ENCODE measurements at places on chromosomes 4 and X.

GRCh38 chr4:142697928-142698327 is 148.2 kb downstream of the INPP4B start:
- DNase-seq: no peak

DNA sequence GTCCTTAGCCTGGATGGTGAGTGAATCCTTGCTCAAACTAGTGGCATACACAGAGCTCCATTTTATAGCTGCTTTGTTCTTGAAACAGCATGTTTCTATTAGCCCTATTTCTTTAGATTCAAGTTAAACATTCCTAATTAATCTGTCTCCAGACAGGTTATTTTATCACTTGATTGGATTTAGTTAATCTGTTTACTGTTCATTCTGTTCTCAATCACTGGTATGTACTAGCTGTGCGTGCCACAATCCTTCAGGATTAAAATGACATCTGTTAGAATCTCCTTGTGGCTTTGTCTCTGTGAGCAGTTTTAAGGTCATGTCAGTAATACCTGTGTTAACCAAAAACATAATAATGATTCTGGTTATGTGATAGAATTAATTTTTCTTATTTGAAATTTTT is 36.5 kb downstream of the PTPN13 start:
- DNase-seq: no peak

DNA sequence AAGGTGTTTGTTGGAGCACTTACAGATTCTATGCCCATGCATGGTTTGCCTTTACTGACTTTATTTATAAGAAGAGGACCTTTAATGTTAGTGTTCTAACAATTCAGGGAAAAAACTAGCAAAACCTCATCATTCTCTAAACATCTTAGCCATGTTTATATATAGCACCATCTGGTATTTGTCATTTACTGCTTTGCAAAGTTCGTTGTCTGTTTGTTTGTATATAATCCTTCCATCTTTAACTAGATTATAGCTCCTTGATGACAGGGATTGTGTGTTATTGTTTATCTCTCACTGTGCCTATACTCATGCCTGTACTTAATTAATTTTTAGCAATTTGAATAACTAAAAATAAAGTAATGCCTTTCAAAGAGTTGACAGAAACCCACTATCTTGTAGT is 170.6 kb upstream of the PACRGL start:
- no peak for DNase-seq

DNA sequence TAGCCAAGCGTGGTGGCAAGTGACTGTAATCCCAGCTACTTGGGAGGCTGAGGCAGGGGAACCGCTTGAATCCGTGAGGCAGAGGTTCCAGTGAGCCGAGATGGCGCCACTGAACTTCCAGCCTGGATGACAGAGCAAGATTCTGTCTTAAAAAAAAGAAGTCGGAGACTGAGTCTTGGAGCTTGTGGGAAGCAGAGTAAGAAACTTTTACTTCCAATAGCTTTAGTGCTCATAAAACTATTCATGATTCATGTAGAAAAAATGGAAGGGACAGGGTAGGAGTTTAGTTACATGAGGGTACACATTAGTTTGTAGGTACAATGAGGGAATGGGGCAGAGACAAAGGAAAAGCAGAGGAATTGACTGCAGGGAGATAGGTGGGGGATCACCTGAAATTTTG is 19.3 kb downstream of the RAP2C start:
- no peak for DNase-seq

- no peak for DNase-seq
Observed at GRCh38 chr4:10734697-10735096, 50.1 kb upstream of the CLNK start.

All from H54 (cell line).